NCI-H510A (cell line): ENCODE measurements at places on chromosomes 3 and 15.

- no peak for DNase-seq
Observed at GRCh38 chr3:33313331-33313730, 36.1 kb downstream of the FBXL2 start.

DNA sequence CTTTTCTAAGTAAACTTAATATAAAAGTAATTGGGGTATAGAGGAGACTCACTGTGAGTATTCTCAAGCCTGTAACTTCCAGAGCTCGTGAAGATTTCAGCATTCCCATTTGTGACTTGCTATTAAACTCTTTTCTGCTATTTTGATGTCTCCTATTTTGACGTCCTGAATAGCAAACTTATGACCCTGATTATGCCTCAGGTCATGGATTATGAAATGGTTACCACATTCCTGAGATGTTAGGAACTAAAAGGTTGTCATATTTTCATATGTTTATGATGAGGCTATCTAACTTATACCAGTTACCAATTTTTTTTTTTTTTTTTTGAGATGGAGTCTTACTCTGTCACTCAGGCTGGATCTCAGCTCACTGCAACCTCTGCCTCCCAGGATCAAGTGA is 105.5 kb downstream of the ATG7 start:
- DNase-seq = no peak

DNA sequence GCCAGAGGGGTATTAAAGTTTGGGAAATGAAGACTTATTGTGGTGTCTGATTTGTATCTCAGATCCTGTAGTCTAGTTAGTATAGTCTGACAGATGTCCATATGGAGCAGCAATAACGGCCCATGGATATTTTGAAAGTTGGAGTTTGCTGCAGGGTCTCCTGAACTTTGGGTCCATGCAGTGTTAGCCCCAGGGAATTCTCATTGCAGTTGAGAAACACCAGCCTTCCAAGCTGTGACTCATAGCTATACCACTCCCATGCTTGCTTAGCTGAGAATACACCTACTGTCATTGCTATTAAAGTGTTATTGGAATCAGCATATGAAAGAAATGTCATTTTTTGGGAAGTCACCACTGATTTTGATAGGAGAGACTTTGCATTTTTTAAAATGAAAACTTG is 29.2 kb downstream of the TMOD2 start:
- DNase-seq = no peak

GRCh38 chr3:183156266-183156665 is 6.3 kb downstream of the LAMP3 start:
- DNase-seq = no peak

- DNase-seq = no peak
Observed at GRCh38 chr3:110743202-110743601, 328.4 kb upstream of the NECTIN3 start.
